WTC11 (cell line): ENCODE measurements at places on chromosomes 6 and 20. TPM values are rescaled to one million over a fixed set of nuclear protein-coding genes. Genes with fewer than 3 reads are reported as not detected.

DNA sequence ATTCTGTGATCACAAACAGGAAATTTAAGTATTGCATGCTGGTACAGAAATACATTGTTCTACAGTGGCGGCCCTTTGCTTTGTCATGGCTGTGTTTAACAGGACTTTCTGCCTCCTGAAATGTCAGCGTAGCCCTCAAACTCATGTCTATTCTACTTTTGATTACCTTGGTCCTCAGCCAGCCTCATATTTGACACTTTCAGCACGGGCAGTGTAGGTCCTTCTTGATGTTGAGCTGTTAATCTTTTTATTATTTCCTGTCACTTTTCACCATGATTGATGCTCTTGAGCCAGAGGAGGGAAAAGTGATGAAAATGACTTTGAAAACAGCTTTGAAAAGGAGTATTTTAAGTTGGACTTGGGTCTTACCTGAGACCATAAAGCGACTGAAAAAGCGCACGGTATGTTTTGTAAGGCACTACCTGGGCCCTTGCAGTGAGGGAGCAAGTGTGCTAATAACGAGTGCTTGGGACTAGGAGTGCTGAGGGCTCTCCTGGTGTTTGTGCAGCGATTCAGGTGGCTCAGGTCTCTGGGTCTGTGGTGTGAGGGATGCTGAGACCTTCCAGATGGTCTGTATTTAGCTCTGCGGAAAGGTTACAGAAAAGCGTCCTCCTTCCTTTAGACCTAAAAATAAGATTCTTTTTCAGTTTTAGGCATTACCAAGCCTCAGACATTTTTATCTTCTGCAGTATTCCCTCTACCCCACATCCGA, 45.2 kb upstream of the RREB1 start:
- H3K4me1 ChIP-seq = peaks cover 12% of the 10 kb centered on the region
- H3K36me3 ChIP-seq = no peaks in the 10 kb centered on the region
- no peak overlapping the region for H3K27ac ChIP-seq
- DNase-seq = no peak
- H3K4me3 ChIP-seq = no peak overlapping the region

- H3K4me1 ChIP-seq = peaks cover 24% of the 10 kb centered on the region
- no peak overlapping the region for H3K27ac ChIP-seq
- DNase-seq = no peak
Observed at GRCh38 chr6:144219056-144219685, 66.0 kb upstream of the UTRN start.

GRCh38 chr6:135014353-135014832, 40.2 kb downstream of the HBS1L start:
- no peaks in the 10 kb centered on the region for H3K27me3 ChIP-seq
- H3K4me1 ChIP-seq = 0 out of 2 replicates have a peak, but pooled peaks cover 3% of the 10 kb centered on the region
- 0 out of 2 replicates have a peak overlapping the region, but pooled peaks have one; percentile 13 for H3K27ac ChIP-seq
- no peak overlapping the region for H3K4me3 ChIP-seq
- no peak for DNase-seq

GRCh38 chr6:23534351-23534750, 591.7 kb upstream of the NRSN1 start:
- peaks cover 19% of the 10 kb centered on the region for H3K4me1 ChIP-seq
- H3K27me3 ChIP-seq = no peaks in the 10 kb centered on the region; the same call in 1 of the 2 replicates
- no peak overlapping the region for H3K4me3 ChIP-seq
- H3K27ac ChIP-seq = no peak overlapping the region

- no peak for DNase-seq
- H3K4me3 ChIP-seq = no peak overlapping the region
- H3K27me3 ChIP-seq = no peaks in the 10 kb centered on the region; the same call in 1 of the 2 replicates
- no peaks in the 10 kb centered on the region for H3K36me3 ChIP-seq
Observed at GRCh38 chr6:116447496-116448011, 13.6 kb upstream of the CALHM6 start.

- H3K27ac ChIP-seq = no peak overlapping the region
- DNase-seq = no peak
- H3K4me1 ChIP-seq = peaks cover 10% of the 10 kb centered on the region
- no peaks in the 10 kb centered on the region for H3K36me3 ChIP-seq
- H3K4me3 ChIP-seq = no peak overlapping the region
Observed at GRCh38 chr6:78611886-78612480, 255.4 kb upstream of the IRAK1BP1 start.

- H3K4me1 ChIP-seq = peaks cover 4% of the 10 kb centered on the region
- DNase-seq = no peak
- H3K27ac ChIP-seq = no peak overlapping the region
Observed at GRCh38 chr20:63963784-63964301, 5.9 kb downstream of the ZNF512B start.

The LAMA2 gene
- 5.6 to 6.6 TPM (median 6.4 TPM) in 3 replicates for total RNA-seq

The MLN gene
- total RNA-seq = not detected in 3 replicates
